ENCODE measurements at places on chromosomes 1 and 21. TPM values are rescaled to one million over a fixed set of nuclear protein-coding genes. Genes with fewer than 3 reads are reported as not detected.

- no peaks in the 10 kb centered on the region for H3K36me3 ChIP-seq
- H3K27me3 ChIP-seq, result no peaks in the 10 kb centered on the region
- no peak overlapping the region for H3K27ac ChIP-seq
- H3K4me1 ChIP-seq, result no peaks in the 10 kb centered on the region
- peak; percentile 47 for DNase-seq
These were observed 187.7 kb upstream of the C1orf174 start for GRCh38 chr1:4087530-4088420.

DNA sequence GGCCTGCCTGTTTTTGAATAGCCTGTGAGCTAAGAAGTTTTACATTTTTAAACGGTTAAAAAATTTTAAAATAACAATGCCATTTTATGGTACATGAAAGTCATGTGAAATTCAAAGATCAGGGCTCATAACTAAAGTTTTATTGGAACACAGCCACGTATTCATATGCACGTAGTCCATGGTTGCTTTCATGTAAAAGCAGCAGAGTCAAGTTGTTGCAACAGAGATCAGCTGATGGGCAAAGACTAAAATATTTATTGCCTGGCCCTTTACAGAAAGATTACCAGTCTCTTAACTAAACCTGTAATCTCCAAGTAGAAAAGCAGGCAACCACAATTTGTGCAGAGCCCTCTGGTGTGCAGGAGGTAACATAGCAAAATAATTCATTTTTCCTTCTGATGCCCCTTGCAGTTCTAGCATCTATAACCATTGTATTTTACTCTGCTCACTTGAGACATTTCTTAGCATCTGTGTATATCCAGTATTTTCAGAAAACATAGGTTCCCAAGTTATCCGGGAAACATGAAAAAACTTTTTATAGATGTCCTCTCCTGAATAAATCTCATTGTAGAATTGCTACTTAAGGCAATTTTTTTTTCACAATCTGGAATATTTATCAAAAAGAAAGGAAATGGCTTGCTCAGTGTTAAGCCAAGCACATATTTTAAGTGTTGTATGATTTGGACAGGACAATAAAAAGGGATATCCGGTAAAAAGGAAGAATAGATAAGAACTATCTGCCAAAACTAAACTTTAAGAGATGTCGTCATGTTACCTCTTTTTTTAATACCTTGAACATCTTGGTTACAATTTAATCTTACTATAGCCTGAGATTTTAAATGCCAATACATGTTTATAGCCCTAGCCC is 430.8 kb downstream of the PLPP3 start:
- no peaks in the 10 kb centered on the region for H3K36me3 ChIP-seq
- H3K27ac ChIP-seq, result no peak overlapping the region
- no peaks in the 10 kb centered on the region for H3K27me3 ChIP-seq
- DNase-seq, result no peak

- no peaks in the 10 kb centered on the region for H3K4me1 ChIP-seq
- DNase-seq, result no peak
- no peaks in the 10 kb centered on the region for H3K36me3 ChIP-seq
- H3K4me3 ChIP-seq, result no peak overlapping the region
These were observed 850.0 kb downstream of the LTN1 start for GRCh38 chr21:28142697-28143096.

GRCh38 chr1:59833022-59833421 is 18.3 kb downstream of the HOOK1 start:
- no peaks in the 10 kb centered on the region for H3K36me3 ChIP-seq
- DNase-seq, result no peak
- no peak overlapping the region for H3K4me3 ChIP-seq
- no peak overlapping the region for H3K27ac ChIP-seq

DNA sequence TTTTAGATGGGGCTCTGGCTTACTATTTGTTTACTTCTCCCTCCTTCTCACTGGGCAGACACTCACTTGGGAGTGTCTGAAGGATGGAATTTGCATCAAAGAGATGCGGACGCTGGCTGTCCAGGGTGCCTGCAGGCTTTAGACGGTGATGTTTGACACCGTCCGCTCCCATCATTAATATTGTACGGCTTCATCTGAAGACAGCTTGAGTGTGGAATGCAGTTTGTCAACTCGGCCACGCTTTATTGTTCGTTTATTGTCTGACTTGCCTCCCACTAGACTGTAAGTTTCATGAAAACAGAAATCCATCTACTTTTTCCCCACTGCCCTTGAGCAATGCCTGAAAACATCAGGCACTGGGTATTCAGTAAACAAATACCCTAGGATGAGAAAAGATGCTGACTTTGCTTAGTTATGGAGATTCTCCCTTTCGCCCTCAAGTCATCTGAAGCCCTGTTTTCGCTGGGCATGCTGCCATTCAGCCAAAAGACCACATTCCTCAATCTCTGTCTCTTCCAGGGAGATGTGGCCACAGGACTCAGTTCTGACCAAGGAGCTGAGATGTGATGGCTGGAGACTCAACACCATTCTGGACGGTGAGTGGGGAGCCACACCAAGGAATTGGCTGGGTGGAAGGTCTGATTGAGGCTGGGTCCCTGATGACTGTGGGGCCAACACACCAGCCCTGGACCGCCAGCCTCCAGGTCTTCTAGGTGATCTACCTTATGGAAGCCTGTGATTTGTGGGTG is 87.6 kb downstream of the BCAR3 start:
- no peak overlapping the region for H3K4me3 ChIP-seq
- no peaks in the 10 kb centered on the region for H3K27me3 ChIP-seq
- H3K27ac ChIP-seq, result no peak overlapping the region
- peak; percentile 46 for DNase-seq

DNA sequence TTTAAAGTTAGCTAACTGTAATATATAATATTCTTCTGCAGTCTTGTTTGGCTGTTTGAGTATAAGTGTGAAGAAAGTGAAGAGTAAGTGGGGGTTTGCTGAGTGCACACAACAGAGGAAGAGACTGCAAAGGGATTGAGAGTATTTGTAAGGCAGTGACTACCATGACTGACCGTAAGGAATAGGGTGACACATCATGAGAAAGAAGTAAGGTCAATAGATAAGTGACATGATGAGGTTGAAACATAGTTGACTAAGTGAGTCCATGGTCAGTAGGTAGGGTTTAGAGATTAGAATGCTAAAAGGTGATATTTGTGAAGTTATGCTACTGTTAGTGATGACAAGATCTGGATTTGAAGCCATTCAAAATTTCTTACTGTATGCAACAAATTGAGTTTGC is 27.7 kb downstream of the WARS2 start:
- no peaks in the 10 kb centered on the region for H3K27me3 ChIP-seq
- H3K36me3 ChIP-seq, result no peaks in the 10 kb centered on the region
- no peak overlapping the region for H3K4me3 ChIP-seq
- DNase-seq, result no peak

DNA sequence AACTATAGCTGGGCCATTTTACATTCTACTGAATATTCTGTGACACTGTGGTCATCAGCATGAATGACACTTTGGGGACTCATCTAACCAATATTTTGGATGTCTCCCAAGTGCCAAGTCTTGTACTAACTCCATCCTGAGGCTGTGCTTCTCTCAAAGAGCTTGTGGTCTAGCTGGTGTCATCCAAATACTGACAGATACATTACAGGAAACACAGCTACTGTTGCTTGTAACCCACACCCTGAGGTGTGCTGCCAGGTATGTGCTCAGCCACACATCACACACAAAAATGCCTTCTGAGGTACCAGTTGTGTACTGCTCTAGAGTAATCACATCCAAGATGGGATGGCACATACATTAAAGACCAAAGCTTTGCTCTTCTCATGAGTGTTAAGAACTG is 81.6 kb downstream of the ST6GALNAC5 start:
- H3K4me3 ChIP-seq, result no peak overlapping the region
- no peaks in the 10 kb centered on the region for H3K27me3 ChIP-seq
- H3K4me1 ChIP-seq, result no peaks in the 10 kb centered on the region
- no peak for DNase-seq
- no peak overlapping the region for H3K27ac ChIP-seq

DNA sequence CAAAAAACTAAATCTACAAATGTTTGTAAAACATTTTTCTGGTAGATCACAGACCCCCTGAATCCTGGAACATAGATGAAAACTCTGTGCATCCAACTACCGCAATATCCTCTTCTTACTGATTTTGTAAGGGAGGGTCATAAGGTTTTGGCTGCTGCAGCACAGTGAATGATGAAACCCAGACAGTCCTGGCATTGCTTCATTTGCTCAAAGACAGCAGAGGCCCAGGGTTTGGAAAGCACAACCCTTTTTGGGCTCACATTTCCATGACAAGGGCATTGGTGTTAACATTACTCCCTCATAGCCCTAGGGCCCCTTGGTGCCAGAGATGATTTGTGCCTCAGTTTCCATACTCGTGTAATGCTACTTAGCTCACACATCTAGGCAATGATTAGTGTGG is 51.2 kb downstream of the PLXNA2 start:
- no peaks in the 10 kb centered on the region for H3K4me1 ChIP-seq
- no peak overlapping the region for H3K27ac ChIP-seq
- no peaks in the 10 kb centered on the region for H3K27me3 ChIP-seq
- H3K36me3 ChIP-seq, result no peaks in the 10 kb centered on the region

Gene TCEA3
- 11.0 TPM for polyA plus RNA-seq

Gene NCMAP
- 0.10 TPM for polyA plus RNA-seq
